ENCODE measurements at places on chromosomes 7 and 10.

- DNase-seq = no peak
Observed at GRCh38 chr10:65565246-65565645, 1360.6 kb upstream of the LRRTM3 start.

GRCh38 chr7:139127648-139128047 lies 18.1 kb upstream of the ZC3HAV1 start:
- no peak for DNase-seq

- DNase-seq = peak; percentile 21
Observed at GRCh38 chr7:15554744-15555143, 7.1 kb downstream of the AGMO start.

DNA sequence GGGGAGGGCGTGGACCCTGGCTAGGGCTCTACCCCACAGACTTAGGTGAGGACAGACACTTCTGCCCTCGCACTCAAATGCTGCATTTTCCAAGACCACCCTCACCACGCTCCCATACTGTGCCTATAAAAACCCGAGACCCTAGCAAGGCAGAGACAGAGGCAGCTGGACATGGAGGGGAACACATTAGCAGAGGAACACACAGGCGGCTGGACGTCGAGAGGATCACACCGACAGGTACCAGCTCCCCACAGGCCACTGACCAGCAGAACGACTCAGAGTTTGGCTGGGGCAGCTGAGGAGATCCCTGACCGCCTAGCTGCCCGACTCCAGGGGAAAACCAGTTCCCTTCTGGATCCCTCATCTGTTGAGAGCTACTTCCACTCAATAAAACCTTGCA lies 338.2 kb upstream of the SMIM30 start:
- DNase-seq = no peak

GRCh38 chr10:44383749-44384600 lies 922 bp downstream of the CXCL12 start:
- DNase-seq = no peak

All from NCI-H146 (cell line).